ENCODE measurements at places on chromosomes 5 and 9.

DNA sequence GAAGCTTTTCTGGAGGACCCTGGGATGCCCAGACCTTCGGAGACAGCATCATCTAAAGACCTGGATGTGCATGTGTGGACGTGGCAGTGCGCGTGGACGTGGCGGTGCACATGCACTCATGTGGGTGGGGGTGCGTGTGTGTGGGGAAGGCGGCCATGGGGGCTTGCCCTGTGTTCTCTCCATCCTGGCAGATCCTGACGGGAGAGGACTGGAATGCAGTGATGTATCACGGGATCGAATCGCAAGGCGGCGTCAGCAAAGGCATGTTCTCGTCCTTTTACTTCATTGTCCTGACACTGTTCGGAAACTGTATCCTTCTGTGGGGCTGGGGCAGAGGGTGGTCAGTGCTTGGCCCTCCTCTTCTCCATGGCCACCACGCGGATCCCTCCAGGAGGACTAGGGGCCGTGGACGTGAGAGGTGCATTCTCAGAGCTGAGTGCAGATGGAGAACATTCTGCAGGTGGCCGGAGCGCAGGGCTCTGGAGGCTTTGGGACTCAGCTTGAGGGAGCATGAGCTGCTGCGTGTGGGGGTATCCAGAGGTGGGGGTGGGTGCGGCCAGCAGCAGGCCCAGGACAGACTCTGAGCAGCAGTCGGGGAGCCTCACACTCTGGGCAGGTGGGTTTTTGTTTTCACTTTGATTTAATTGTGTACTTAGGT, 129.1 kb downstream of the CACNA1B start:
- DNase-seq = no peak

DNA sequence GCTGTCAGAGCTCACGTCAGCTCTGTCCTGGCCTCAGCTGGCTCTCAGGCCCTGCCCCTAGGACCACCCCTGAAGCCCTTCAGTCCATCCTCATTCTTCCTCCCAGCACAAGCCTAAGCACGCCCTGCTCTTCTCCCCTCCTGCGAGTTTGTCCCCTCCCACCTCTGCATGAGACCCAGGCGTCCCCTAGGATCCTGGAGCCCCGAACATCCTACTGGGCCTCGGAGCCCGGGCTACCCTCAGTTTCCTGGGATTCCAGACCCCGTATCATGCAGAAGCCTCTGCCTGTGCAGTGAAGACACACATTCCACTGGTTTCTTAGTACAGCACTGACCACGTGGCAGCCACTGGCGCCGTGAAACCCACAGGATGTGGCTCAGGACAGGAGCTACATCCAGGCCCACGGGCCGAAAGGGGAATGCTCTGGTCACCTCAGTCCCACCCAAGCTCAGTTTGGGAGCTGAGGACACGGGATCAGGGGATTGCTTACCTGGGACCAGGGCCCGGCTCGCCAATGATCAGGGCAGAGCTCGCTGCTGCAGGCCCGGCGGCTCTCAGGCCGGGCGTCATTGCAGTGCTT, 64.2 kb downstream of the ZNF354C start:
- DNase-seq = no peak

DNA sequence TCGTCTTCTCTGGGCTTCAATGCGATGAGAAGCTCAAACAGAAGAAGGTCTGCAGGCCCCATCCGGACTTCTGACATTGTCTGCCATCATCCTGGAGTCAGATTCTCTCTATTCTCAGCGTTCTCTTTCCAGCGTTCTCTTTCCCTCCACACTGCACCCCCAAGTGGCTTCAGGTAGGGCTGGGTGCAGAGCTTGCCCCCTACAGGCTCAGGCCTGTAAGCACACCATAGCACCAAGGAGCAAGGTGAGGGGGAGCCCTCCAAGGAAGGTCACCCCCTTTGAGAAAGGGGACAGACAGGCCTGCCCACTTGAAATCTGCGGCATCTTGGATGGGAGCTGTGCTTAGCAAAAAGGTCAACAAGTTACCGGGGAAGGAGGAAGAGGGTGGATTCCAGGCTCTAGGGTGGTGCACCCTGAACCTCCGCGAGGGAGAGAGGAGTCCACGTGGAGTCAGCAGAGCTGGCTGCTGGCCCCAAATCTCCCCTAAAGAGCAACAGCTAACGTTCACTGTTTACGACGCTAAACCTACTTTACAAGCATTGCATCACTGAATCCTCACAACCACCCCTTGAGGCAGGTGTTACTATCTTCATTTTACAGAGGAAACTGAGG, 27.5 kb downstream of the GPX3 start:
- no peak for DNase-seq

DNA sequence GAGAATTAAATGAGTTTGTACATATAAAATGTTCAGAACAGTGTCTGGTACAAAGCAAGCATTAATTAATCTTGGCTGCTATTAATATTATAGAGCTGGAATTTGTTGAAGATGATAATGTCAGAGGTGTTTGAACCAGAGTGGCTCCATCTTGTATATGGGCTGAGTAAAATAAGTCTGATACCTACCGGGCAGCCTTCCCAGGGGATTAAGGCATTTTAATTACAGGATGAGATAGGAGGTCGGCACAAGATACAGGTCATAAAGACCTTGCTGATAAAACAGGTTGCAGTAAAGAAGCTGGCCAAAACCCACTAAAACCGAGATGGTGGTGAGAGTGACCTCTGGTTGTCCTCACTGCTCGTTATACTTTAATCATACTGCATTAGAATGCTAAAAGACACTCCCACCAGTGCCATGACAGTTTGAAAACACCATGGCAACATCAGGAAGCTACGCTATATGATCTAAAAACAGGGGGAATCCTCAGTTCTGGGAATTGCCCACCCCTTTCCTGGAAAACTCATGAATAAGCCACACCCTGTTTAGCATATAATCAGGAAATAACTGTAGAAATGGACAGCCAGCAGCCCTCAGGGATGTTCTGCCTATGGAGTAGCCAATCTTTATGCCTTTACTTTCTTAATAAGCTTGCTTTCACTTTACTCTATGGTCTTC, 90.2 kb downstream of the PLK2 start:
- DNase-seq = no peak

DNA sequence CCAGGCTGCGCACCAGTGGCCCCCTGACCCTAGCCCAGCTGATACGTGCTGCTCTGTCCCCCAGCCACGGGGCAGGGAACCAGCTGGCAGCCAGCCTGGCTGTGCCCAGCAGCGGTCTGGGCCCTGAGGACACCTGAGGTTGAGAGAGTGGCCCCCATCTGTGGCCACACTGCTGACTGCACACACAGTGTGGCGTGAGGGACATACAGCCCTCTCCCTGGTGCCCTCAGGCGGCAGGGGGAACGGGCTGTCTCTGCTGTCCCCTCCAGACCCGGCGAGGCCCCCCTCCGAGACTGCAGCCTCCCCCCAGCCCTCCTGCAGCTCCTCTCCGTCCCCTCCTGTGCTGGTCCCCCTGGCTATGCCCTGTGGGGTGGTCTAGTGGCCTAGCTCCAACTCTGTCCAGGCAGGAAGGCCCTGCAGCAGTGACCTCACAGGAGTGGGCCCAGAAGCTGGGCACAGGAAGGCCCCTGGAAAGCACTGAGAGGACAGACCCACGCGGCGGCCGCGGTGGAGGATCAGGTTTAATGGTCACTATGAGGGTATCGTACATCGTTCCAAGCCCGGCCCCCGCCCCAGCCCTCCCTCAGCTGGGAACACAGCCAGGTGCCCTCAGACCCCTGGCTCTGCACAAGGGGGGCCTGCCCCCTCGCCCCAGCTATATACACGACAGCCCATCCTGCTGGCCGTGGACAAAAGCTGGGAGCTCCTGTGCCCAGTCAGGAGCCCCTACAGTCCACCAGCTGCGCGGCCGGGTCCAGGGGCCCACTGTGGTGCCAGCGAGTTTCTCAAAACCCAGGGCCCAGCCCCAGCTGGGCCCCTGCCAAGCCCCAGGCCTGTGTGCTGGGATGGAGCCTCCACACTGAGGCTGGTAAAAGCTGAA, 6.8 kb upstream of the ENTPD8 start:
- DNase-seq = no peak

DNA sequence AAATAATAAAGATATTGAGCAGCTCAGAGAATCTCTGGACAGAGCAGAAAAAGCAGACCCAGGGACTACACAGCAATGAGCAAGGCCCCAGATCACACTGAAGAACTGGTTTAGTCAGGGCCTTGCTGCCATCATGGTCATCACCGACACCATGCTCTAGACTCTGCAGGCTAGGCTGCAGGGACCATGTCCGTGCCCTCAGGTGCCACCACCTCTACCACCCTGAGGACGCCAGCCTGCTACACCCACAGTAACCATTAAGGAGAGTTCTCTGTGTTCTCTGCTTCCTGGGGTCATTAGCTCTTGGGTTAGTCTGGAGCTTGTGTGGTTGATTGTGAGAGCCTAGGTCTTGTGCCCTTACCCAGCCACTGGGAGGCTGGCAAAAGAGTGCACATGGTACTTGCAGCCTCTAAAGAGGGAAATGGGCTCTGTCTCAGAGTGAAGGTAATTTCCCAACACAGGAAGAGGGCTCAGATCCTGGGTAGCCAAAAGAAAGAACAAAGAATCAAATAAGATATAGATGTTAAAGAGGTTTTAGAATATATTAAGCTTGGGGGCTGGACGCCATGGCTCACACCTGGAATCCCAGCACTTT, 31.9 kb upstream of the JADE2 start:
- no peak for DNase-seq

GRCh38 chr9:121550569-121551512, 51.2 kb upstream of the GGTA1 start:
- peak; percentile 77 for DNase-seq

DNA sequence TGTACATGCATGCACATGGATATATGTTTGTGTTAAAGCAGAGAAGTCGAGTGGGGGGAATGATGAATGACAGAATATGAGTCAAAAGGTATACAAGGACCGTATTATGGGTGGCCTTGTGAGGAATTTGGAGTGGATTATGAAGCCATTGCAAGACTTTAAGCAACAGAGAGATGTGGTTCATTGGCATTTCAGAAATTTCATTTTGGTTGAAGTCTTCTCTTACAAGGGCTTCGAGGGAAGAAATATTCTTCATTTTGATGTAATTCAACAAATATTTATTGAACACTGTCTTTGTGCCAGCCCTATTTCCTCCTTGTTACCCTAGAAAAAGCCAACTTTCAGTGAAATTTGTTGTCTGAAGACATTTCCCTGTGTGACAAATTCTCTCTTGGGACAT, 83.9 kb upstream of the SLCO6A1 start:
- DNase-seq = no peak

- DNase-seq = no peak
Measured at GRCh38 chr9:94855903-94856302, 129.4 kb downstream of the AOPEP start.

DNA sequence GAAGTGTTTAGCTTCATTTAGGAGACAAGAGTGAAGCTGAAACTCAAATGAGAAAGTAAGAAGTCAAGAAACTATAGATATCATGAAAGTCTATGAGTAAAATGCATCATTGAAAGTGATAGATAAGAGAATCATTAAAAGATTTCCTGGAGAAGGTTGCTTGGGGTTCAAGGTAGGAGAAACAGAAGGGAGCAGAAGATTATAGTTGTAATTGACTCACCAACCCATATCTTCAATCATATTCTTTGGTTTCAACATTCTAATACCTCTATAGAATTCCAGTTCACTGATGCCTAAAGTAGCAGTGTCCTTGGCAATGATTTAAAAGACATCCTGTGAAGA, 365.7 kb upstream of the RIOK2 start:
- no peak for DNase-seq

DNA sequence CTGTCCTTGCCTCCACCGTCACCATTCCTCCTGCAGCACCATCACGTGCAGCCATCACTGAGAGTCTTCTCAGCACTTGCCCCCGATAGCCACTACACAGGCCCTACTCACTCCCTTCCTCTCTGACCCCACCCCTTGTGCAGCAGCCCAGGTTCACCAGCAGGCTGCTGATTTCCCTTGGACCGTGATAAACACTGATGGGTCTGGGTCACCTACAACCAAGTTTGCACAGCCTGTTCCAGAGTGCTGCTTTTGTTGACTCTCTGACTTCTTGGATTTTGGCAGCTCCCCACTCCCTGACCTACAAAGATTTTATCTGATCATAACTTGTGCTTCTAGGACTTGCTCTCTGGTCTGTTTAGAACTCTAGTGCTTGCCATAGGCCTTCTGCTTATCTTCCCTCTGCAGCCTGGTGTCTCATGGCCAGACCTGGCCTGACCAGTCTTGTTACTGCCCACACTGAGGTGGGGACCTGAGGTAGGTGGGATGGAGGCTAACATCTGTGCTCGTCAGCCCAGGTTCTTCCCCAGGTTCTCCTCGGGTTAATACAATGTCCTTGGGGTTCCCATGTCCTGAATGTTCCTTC, 109.3 kb downstream of the TARS1 start:
- no peak for DNase-seq

DNA sequence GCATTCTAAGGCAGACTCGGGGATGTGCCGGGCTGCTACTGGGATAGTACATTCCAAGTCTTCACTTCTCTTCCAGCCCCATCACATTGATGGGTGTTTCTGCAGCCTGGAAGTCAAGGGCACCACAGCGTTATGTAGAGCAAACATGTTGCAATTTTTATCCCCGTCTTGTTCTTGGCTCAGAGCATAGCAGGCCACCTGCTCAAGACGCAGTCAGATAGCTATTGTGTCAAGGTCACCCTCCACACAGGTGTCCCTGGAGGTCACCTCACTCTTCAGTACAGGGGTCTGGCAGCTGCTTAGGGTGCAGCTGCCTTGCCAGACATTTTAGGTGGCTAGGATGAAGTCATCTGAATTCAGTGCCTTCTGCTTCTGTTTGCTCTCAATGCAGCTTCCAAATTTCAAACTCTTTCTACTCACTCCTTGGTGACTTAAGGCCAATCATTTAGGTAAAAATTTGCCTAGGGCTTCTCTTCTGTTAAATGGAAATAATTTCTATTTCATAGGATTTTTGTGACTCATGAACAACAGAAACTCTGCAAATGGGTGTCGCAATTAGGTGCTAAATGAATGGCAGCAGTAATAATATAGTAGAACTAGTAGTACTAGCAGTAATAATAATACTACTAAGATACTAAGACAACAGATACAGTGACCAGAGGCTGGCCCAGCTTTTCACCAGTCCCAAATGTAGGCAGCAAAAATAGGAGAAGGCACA, 24.3 kb downstream of the KCNV2 start:
- peak; percentile 28 for DNase-seq

GRCh38 chr5:152819891-152820290, 414.8 kb upstream of the NMUR2 start:
- no peak for DNase-seq

GRCh38 chr5:145764325-145764724, 70.8 kb downstream of the PRELID2 start:
- DNase-seq = no peak

- no peak for DNase-seq
Measured at GRCh38 chr5:158492841-158493242, 606.9 kb downstream of the EBF1 start.

DNA sequence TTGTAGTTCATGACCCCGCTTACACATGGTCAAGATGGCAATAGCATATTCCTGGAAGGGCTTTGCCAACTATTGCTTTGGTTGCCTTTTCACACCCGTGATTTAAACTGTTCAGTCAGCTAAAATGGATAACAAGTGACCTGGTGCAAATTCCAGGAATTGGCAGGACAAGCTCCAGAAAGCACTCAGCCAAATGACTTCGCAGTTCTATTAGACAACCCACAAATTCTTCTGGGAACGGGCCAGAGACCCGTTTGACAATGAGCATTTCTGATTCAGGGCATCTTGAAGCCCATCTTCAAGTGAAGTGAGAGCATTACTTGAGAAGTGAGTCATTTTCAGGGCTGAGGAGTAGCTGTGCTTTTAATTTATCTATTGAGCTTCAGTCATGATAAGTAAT, 165.0 kb downstream of the DROSHA start:
- DNase-seq = no peak

- no peak for DNase-seq
Measured at GRCh38 chr5:149951138-149951749, 6.7 kb upstream of the PDE6A start.

GRCh38 chr5:64518793-64519192, 13.0 kb downstream of the RGS7BP start:
- DNase-seq = no peak

Measured in NCI-H446 (cell line).